ENCODE measurements at places on chromosomes 16 and 17.

DNA sequence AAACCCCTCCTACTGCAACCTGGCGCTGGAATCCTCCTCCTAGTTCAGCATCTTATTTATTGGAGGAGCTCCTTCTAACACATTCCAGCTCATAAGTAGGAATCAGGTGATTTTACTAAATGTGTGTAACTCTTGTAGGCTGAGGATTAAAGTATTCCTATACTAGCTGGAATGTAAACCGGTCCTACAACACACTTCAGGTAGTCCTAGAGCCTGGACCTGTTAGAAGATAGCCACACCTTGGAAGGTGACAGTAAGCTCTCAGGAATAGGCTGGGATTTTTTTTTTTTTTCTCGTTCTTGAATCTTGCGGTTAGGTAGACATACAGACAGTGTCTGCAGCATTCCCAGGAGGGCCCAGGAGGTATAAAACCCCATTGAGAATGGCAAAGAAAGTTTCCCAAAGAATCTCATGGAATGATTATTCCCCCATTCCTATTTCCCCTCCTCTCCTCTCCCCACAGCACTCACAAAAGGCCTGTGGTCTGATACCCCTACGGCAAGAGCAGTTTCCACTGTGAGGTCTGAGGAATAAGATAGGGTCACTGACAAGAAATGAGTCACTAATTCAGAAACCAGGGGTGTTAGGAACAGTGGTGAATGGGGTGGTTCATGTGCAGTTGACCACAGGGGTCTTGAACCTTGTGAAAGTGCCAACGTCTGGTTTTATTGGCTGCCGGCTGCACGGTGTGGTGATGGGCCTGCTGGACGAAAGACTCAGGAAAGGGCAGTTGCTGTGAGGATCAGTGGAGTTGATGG is 267.1 kb downstream of the UTP18 start:
- no peak for DNase-seq

GRCh38 chr17:65131946-65132345 is 5.2 kb upstream of the RGS9 start:
- no peak for DNase-seq

DNA sequence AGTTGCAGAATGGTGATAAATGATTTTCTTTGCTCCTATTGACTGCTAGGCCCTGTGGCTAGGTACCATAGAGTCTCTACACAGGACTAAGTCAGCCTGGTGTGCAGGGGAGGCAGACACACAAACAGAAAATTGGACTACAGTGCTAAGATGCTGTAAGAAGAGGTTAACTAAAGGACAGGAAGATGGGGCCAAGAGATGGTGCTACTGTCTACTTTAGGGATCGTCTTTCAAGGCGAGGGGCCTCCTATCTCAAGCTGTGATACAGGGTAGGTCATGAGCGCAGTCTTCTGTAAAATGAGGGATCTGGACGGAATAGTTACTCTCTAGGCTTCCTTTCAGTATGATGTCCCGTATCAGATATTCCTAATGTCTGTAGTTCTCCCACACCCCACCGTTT is 817 bp downstream of the NME1 start:
- no peak for DNase-seq

DNA sequence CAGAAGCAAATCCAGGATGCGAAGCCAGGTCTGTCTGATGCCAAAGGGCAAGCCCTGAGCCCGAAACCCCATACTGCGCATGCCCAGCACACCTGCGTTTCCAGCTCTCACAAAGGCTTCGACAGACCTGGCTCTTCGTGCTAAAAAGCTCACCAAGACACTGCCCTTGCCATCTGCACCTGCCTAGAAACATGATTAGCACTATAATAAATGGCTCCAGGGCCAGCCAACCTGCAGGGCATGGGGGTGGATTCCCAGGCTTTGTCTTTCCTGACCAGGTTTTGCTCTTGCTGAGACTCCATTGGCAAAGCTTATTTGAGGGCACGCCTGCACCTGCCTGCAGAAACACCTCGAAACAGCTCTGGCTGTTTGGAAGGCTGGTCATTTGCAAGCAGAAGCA is 14.4 kb upstream of the PLD6 start:
- no peak for DNase-seq

DNA sequence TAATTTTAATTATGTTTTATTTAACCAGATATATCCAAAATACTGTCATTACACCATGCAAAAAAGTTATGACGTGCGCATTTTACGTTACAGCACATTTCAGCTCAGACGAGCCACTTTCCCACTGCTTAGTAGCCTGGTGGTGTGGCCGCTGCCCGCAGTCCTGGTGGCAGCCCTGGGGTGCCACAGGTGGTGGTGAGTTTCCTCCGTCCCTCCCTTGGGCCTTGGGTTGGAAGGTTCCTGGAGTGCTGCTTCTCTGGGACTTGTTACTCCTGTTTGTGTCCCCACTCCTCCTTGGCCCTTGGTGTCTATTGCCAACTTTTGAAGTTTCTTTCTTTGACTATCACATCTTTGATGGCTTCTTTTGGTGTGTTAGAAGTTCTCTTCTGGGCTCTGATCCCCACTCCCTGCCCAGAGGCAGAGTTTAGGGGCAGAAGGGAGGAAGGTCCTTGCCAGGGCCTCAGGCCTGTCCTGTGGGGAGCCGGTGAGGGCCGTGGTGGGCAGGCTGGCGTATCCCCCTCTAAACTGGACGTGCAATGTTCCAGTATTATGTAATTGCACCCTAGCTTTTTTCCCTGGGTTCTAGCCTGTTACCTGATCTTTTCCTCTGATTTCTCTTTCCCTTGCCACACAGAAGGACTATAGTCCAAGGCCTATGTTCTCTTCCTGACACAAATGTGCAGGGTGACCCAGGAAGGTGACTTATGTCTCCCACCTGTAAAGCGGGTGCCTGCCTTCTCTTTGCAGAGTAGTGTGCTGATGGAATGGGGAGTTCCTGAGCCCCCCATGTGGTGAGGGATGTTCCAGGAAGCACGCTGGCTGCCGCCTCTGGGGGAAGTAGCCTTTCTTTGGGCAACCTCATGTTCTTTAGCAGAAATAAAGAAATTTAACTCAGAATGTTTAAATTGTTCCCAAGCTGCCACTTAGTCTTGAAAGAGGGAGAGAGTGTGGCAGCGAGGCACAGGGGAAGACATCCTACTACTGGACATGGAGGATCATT is 8.4 kb downstream of the MPRIP start:
- DNase-seq, result no peak

DNA sequence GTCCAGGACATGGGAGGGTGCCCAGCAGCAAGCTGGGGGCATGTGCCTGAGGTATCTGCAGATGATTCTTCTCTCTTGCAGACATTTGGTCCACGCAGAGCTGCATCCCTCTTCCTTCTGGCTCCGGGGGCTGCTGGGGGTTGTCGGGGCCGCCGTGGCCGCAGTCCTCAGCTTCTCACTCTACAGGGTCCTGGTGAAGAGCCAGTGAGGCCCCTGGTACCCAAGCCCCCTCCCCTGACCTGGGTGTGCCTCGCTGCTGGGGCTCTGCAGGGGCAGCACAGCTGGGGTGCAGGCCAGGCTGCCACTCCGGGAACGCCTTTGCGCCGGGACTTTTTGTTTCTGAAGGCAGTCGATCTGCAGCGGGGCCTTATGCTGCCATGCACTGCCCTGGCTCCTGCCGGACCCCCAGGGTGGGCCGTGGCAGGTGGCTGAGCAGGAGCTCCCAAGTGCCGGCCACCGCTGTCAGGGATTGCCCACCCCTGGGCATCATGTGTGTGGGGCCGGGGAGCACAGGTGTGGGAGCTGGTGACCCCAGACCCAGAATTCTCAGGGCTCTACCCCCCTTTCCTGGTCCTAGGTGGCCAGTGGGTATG is 2.0 kb upstream of the RHBDL1 start:
- DNase-seq, result no peak

DNA sequence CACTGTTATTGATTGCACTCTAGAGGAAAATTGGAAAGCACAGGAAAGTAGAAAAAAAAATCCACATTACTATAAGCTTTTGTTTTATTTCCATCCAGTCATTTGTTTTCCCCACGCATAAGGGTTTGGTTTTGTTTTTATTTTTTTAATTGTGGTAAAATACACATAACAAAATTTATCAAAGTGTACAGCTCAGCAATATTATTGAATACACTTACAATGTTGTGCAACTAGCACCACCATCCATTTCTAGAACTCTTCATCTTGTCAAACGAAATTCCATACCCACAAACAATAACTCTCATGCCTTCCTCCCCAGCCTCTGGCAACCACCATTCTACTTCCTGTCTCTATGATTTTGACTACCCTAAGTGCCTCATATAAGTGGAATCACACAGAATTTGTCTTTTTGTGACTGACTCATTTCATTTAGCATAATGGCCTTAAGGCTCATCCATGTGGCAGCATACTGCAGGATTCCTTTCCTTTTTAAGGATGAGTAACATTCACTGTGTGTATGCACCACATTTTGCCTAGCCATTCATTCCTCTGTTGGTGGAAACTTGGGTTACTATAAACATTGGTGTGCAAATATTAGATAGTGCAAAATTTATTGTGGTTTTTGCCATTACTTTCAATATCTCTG is 11.1 kb downstream of the SPPL2C start:
- no peak for DNase-seq

GRCh38 chr16:2467528-2468232 is 3.4 kb upstream of the NTN3 start:
- no peak for DNase-seq

DNA sequence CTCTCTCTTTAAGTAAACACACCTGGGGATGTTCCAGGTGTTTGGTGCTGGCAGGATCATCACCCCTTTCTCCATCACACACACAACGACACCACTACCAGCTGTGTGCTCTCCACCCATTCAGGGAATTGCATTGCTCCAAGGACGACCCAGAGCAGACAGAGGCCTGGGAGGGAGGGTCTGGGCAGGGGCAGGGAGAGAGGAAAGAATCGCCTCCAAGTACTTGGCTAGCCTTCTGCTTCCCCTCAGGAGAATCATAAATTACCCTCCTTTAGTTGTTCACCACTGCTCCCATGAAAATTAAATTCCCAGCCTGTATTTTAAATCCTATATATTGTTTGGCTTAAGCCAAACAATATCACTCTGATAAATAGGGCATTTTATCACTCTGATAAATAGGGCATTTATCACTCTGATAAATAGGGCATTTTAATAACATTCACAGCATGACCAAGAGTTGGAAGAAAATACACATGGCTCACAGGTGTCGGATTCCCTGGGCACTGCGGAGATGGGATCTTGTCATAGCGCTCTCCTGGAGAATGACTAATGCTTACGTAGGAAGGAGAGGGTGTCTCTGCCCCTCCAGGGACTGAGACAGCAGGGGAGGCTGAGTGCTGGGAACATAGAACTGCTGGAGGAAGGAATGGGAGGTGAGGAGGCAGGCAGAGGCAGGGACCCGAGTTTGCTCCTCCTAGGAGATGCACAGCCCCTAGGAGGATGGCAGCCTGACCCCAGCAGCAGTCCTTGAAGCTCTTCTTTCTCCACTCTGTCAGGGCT is 673.6 kb downstream of the HS3ST4 start:
- DNase-seq, result no peak

- DNase-seq, result no peak
These were observed 148.6 kb downstream of the KIF2B start for GRCh38 chr17:53971361-53971760.

All from activated naive CD4-positive, alpha-beta T cell treated with anti-CD3 and anti-CD28 coated beads, Interleukin-2, amount 50 U/mL, for 72 hours (primary cell).